NCI-H524 (cell line): ENCODE measurements at places on chromosomes 2 and 18.
A peak's percentile ranks its signal among the peaks of the same experiment; 100 is the strongest.

DNA sequence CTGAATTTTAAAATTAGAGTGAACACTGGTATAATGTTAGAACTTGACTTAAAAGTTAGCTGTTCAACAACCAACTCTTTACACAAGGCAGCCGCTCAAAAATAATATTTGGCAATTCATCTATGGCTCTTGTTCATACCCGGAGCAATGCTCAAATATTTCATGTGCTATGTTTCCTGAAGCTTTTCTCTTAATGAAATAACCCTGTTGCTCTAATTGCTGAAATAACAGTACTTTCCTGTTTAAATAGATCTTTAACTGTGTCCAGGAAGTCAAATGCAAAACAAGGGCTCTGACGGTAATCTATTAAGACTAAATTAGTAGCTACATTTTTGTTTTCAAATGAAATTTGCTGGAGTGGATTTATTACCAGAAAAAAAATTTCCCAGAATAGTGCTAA is 33.7 kb downstream of the RFTN2 start:
- DNase-seq, result no peak

DNA sequence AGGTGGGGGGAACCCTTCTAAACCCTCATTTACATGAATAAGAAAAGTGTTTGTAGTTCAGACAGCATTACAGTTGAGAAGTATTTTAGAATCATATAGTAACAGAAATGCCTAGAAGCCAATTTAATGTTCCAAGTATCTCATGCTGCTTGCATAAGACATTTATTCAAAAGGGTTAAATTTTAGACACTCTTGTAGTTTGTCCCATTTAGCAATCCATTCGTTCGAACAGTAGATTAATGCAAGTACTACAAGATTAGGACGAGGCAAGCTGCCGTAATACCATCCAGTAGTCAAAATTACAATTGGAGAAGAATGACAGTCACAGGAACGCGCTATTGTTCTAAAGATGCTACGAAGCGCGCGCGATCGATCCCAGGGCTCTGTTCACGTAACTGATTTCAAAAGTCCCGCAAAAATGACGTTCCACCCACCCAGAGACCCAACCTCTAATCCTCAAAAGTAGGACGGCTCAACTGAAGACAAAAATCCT is 1.2 kb downstream of the TMEM237 start:
- peak; percentile 68 for DNase-seq

- DNase-seq, result no peak
These were observed 198.7 kb downstream of the BCL11A start for GRCh38 chr2:60354713-60355112.

DNA sequence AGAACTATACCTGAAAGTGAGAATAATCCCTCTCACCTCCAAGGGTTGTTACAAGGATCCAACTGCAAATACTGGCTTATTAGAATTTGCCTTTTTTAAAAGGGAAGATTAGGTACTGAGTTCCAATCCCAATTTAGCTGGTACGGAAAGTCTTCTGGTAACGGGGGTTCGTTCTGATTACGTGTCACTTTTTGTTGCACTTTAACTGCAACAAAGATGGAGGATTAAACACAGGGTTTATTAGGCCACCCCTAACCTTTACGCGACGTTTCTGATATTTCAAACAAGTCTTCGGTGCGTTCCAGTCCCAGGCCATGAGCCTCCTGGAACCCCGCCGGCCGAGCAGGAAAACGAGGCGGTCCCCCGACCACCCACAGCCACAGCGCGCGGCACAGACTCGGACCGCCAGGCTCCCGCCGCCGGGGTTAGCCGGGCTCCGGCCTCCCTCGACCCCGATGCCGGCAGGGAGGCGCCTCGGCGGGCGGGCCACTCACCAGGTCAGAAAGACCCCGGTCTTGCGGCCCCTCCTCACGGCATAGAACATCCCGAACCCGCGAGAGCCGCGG is 411 bp downstream of the RNASEH1 start:
- DNase-seq, result no peak

- DNase-seq, result no peak
These were observed 6.8 kb downstream of the UGT1A6 start for GRCh38 chr2:233699424-233700027.

DNA sequence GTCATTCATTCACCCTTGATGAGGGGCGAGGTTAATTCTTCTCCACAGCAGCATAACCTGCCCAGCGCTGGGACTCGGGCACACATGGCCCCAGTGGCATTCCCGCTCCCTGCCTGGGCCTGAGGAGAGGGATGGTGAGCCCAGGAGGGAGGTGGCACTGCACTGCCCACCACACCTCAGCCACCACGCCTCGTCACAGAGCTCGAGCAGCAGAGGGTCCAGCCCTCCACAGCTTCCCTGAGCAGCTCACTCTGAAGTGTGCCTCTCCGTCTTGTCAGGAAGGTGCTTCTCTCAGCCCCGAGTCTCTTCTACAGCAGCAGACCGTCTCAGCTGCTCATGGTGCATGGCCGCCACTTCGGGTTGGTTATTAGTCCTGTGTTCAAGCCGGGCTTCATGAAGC is 34.9 kb downstream of the COA5 start:
- DNase-seq, result no peak

GRCh38 chr2:179861416-179862067 is at the start of gene ZNF385B:
Gene ZNF385B (minus strand): TSS chr2:179861612.
- DNase-seq, result peak; percentile 29

GRCh38 chr2:74499940-74500577 is 656 bp upstream of the LBX2 start:
- no peak for DNase-seq

DNA sequence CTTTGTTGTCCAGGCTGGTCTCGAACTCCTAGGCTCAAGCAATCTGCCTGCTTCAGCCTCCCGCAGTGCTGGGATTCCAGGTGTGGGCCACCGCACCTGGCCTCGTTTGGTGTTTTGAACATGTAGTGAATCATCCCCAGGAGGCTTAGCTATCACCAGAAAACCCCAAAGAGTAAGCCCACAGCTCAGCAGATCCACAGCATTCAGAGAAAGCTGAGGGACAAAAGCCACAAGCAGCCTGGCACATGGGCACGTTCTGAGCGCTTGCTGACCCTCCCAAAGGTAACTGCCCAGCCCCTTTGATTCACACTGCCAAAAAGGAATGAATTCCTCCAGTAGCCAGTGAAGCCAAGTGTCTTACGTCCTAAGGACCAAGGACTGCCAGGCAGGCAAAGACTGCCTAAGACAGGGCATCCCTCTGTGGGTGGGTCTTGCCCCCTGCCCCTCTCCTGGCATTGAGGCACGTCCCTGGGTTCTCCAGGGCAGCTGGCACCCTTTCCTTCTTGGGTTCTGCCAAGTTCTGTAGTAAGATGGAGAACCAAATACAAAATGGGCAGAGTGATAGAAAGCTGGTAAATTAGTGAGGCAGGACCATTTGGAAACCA is 31.7 kb downstream of the MBP start:
- no peak for DNase-seq

- peak; percentile 5 for DNase-seq
These were observed 160.7 kb downstream of the EIPR1 start for GRCh38 chr2:3216841-3217495.

- DNase-seq, result no peak
These were observed 905.1 kb upstream of the NXPH2 start for GRCh38 chr2:139685090-139685983.

- no peak for DNase-seq
These were observed 89.4 kb downstream of the BIN1 start for GRCh38 chr2:127017548-127017947.

DNA sequence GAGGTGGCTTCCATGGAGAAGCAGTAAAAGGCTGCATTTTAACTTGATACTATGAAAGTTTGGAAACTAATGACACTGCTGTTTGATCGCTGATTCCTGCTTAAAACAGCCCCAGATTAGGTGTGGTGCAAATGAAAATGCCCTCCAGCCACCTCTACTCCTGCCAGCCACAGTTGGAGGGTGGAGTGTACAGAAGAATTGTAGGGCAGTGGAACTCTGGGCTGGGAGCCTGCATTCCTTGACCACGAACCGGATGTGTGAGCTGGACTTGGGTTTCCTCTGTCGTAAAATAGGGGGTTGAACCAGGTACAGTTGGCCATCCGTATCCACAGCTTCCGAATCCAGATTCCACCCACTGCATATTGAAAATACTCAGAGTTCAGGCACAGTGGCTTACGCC is 84.6 kb upstream of the RFX8 start:
- DNase-seq, result no peak

DNA sequence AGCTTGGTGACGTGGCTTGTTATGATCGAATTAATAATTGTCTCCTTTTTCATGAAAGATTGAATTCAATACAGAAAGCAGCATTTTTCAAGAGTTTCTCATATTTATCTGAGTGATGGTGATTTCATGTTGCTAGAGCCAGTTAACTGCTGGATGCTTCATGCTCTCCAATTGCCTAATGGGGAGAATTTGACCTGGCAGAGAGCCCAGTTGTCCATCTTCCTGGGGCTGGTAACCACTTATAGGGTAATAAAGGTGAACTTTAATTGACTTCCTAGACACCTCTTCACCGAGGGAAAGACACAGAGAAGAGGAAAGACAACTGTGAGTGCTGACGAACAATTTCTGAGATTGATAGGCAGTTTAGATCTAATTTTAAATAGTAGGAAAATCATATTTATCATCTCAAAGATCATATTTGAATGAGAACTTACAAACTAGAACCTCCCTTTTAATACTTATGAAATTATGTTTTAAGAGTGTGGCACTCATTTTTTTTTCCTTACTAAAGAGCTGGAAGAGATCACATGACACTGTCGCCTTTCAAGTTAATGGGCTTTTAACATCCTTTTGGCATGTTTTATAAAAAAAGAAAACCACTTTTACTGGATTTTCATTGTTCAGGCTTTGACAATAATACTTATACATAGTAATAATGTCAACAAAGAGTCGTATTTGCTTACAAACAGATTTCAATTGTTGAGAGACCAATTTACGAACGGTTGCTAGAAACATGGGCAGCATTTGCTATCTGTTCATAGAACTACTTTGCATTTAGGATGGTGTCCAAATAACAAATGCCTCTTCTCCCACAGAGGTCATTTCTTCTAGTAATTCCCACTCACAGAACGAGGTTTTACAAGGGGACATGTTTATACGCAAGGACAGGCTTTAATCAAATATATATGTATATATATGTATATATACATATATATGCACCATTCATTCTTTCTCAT is 153.3 kb downstream of the RAPGEF4 start:
- DNase-seq, result no peak

DNA sequence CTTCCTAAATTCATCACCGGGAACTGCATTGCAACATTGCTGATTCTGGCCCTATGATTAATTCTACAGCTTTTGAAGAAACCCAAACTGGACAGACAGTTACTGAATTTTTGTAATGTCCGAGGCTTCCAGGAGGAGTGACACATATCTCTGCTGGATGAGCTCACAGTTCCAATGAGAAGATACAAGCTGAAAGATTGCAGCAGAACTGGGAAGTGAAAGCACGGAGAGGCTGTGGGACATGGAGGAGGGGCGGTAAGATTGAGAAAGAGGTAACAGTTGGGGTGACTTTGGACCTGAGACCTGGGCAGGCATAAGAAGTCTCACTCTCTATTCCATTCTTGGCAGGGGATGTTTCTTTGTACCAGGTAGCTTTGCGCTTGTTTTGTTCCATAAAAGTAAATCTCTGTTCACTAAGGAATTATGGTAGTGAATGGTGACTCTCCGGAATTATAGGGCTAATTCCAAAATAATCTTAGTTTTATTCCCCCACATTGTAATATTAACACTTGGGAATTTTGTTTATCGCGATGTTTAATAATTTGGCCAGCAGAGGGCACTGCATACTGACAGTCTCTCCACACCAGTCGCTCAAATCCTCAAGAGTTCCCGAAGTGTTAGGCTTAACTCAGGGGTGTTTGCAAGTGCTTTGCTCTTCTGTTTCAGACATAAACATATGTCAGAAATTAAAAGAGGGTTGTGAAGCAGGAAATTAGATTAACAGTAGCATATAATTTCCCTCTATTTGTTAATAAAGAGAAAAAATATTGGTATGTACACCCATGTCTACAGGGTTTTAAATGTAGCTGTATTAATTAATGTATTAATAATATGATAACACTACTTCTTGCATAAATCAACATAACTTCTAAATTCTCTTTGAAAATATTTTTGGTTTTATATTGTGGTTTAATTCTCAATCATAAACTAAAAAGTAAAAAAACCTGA is 201.4 kb downstream of the SOCS6 start:
- DNase-seq, result peak; percentile 72

DNA sequence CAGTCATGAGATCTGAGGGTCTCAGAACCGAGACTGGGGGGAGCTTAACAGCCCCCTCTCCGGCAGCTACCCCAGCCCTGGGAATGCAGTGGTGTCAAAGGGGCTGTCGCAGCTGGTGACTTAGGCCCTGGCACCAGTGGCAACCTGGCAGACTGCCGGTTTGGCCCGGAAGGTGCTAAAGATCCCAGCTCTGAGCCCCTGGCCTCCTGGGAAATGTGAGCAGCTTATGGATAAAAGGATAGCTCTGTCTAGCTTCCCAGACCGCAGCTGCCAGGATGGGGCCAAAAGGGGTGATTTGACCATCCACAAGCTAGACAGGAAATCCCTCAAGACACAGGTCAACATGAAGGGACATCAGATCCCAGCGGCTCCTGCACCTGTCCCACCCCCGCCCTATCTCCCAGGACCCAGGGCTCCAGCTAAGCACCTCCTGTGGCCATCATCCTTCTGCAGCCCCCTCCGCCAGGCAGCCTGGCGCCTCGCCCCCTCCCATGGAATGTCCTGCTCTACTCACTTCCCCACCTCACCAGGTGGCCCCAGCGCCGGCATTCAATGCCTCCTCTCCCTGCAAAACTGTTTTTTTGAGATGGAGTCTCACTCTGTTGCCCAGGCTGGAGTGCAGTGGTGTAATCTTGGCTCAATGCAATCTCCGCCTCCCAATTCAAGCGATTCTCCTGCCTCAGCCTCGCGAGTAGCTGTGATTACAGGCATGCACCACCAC is 33.2 kb upstream of the EFHD1 start:
- DNase-seq, result no peak

- no peak for DNase-seq
These were observed 376.5 kb downstream of the TMEM182 start for GRCh38 chr2:103138123-103138901.

DNA sequence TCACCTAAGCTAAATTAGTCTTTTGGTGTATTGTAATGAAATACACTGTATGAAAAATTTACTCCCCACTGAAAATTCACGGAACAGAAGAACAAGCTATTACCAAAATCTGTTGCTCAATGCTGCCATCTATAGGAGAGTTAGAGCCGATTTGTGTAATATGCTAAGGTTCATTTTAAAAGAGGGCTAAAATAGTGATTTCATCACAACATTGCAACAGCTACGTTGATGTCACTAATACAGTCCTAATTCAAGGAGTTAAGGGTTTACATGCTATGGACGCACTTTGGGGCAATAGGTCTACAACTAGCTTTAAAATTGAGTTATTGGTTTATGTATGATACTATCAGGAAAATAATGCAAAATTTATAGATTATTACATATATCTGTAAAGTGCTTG is 3.0 kb upstream of the IRS1 start:
- peak; percentile 80 for DNase-seq

DNA sequence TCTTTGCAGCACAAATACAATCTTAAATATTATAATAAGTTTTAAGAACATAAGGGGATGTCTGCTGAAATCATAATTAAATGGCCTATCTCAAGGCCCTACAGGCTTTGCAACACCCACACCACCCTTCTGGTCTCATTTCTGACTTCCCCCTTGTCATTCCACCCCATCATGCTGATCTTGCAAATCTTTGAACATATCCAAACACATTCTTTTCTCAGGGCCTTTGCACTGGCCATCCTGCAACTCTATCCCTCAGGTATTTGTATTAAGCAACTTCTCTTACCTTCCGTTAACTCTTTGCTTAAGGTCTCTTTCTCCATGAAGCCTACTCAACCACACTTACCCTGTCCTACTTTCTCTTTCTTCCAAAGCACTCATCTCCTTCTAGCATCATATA is 51.8 kb upstream of the CCDC150 start:
- no peak for DNase-seq
